Pancreas (tissue), 10 donors: ENCODE measurements at places on chromosomes 5 and 9. TPM values are rescaled to one million over a fixed set of nuclear protein-coding genes. Genes with fewer than 3 reads are reported as not detected.

The GTF3C5 gene
- 22.2 TPM for total RNA-seq

The ABCA1 gene
- total RNA-seq = 12.6 TPM

The RMRP gene
- 12,460 TPM for total RNA-seq

The WNT8A gene
- not detected for total RNA-seq

The GGTA1 gene
- 2.7 TPM for total RNA-seq

The FOXD4 gene
- total RNA-seq = 0.19 TPM

The FGFR4 gene
- total RNA-seq = 43.3 TPM

The PCDHB8 gene
- total RNA-seq = 2.6 TPM

The SPAAR gene
- total RNA-seq = not detected
